ENCODE measurements at places on chromosomes 3 and 15.

DNA sequence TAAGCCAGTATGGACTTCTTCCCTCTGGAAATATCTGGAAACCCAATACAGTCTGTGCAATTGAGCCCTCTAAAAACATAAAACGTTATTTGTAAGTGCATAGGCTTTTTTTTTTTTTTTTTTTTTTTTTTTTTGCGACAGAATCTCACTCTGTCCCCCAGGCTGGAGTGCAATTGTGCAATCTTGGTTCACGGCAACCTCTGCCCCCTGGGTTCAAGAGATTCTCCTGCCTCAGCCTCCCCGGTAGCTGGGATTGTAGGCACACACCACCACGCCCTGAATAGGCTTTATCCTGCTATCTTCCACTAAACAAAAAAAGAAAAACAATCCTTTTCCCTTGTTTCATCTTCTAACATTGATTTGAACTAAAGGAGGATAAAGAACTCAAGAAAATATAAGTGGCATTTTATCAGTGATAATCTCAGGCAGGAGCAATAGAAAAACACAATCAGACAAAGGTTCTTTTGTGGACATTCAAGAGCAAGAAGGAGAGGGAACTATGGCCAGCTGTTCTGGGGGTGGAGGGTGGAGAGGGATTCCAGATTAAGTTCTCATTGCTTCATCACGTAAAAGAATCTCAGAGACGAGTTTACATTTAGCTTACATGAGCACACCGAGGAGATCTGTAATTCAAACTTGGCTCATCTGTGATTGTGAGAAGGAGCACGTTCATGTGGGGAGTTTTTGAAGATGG, 68.6 kb downstream of the ITGB5 start:
- no peak for DNase-seq

GRCh38 chr3:111539351-111540331, 2.4 kb upstream of the CD96 start:
- peak; percentile 52 for DNase-seq

GRCh38 chr3:177263615-177264368, 66.5 kb upstream of the TBL1XR1 start:
- DNase-seq: no peak

DNA sequence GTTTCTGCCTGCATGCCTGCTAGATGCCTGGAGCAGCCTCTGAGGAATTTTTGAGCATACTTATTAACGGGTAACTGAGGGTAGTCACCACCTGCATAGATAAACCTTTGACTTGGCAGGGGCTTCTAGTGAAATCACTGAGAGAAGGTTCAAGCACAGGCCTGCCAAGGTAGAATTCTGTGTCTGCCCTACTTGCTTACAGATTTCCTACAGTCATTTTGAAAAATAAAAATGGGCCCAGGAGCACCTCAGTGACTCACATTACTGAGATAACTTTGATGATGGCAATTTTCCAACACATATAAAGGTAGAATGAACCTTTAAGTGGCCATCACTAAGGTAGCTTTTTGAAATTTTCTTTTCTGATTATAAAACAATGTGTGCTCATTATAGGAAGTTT, 10.8 kb downstream of the CRTAP start:
- DNase-seq: no peak

- no peak for DNase-seq
Measured at GRCh38 chr3:62665627-62666437, 209.4 kb downstream of the CADPS start.

All from stimulated activated CD8-positive, alpha-beta memory T cell treated with anti-CD3 and anti-CD28 coated beads, Interleukin-15, amount 100 ng/mL, for 1 hour (primary cell).